Activated T-helper 9 cell treated with anti-CD3 and anti-CD28 coated beads, Interleukin-2, amount 50 U/mL, for 16 hours (primary cell): ENCODE measurements at places on chromosomes 1 and 21.

DNA sequence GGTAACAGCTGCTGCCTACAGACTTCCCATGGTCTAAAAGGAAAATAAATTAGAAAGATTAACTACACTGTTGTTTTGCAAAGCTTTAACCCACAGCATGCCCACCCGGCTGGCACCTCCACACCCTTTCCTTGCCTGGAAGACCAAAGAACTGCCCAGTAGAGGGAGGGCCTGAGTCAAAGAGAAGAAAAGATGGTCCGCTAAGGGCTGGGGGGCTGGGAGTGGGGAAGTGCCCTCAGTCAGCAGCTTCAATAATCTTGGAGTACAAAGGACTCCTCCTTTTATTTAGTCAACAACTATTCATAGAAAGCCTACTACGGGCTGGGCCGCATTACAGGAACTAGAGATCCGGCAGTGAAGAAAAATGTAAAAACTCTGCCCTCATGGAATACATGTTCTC lies 40.6 kb downstream of the ERI3 start:
- no peak for DNase-seq

DNA sequence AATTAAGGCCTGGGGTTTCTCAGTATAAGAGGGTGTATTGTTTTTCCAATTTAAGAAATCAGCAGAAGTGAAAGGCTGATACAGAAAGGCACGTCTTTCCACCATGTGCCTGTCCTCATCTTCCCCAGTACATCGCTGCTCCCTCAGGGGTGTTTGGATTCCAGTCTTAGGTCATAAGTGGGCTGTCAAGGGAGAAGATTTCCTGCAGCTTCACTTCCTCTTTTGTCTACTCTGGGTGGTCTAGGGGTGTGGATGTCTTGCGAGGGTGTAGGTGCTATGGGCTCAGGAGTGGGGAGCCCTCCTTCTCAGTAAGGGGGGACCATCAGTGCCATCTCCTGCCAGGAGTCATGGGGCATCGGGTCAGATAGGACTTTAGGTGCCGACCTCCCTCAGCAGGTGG lies 999.8 kb upstream of the NCAM2 start:
- no peak for DNase-seq

- DNase-seq: no peak
Measured at GRCh38 chr1:180265201-180265600, 35.1 kb downstream of the LHX4 start.

DNA sequence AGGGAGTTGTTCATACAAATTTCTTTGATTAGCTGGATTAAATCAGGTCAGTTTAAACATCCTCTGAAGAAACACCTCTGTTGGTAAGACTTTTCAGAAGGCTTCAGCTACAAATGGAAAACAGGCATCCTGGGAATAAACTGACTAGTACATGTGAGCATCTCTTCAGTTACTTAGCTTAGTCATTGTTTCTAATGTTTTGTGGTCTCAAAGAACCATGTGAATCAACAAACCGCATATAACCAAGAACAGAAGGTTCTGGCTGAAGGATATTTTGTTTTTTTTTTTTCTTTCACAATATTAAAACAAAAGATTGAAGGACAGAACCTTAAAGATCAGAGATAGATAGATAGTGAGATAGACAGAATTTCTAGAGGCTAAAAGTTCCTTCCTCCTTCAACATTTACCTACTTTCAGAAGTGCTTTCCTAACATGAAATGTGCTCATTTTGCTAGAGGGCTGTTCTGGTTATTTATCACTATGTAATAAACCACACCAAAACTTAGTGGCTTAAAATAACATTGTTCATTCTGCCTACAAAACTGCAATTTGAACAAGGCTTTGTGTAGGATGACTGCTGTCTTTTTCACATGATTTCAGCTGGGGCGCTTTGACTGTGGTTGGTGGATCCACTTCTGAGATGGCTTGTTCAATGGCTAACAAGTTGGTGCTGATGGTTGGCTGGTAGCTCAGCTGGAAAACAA lies 119.8 kb upstream of the PTGFR start:
- DNase-seq: no peak

DNA sequence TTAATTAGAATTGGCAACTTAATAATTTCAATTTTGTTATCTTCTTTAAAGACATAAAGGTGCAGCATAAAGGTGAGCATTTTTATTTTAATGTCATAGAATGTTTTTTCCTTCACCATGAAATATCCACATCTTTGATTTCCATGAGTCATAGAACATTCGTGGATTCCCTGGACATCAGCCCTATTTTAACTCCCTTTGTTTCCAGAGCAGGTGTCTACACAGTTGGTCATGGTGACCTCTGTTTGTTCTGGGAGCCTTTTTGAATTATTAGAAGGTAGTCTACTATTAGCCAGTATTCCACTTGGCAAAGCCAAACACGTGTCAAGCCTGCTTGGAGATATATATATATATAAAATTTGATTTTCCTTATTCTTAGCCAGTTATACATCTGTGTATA lies 572.9 kb downstream of the LTN1 start:
- DNase-seq: no peak

DNA sequence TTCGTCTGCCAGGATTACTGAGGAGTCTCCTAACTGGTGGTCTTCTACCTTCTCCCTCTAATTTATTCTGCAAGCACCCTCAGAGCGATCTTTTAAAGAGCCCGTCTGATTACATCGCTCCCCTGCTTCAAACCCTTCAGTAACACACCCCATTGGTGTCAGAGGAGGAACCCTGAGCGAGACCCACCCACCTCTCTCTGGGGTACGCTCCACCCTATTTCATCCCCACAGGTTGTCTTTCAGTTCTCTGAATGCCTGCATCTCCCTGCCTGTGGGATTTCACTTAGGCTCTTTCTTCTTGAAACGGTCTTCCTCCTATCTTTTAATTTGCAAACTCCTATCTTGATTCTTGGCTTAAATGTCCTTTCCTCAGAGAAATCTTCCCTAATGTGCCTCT lies 39.4 kb downstream of the C1orf21 start:
- DNase-seq: no peak

- no peak for DNase-seq
Measured at GRCh38 chr21:37670883-37671282, 245.4 kb downstream of the KCNJ6 start.

DNA sequence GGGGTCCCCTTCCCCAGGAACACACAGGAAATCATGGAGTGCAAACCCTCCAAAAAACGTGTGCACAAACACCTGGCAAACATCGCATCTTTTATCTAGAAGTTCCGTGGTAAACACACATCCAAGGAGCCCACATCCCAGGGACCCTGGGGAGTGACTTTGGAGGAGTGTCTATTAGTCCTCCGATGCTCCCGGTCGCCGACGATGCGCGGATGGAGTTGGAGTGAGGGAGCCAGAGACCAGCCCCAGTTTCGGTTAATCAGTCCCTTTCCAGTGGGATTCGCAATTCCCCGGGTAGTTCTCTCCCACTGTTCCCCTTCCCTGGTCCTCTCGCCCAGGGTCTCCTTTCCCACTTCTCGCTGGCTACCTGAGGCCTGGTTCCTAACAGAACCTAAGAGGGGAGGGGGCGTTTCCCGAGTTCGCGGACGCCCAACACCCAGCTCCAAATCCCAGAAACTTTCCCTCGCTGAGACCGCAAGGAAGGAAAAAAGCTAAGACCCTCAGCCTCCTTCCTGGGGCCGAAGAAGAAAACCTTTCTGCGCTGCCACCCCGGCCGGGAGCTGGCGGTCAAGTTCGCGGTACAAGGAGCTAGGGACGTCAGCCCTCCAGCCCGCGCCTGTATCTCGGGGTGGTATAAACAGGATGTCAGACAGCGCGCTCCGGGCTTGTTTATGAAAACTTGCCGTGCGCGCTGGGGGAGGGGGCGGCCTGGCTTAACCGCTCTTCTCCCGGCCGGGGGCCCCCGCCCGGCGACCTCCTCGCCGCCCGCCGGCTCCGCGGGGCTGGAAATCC lies 787 bp downstream of the JAK1 start:
- DNase-seq: peak; percentile 64
